ENCODE measurements at places on chromosomes 5 and 9.

GRCh38 chr9:104826911-104827310, 63.0 kb downstream of the NIPSNAP3B start:
- DNase-seq = no peak

DNA sequence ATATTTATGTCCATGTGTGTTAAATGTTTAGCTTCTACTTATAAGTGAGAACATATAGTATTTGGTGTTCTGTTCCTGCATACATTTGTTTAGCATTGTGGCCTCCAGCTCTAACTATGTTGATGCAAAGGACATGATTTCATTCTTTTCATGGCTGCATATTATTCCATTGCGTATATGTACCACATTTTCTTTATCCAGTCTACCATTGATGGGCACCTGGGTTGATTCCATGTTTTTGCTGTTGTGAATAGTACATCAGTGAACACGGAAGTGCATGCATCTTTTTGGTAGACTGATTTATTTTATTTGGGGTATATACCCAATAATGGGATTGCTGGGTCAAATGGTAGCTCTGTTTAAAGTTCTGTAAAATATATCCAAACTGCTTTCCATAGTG, 359.0 kb downstream of the SLCO4C1 start:
- no peak for DNase-seq

DNA sequence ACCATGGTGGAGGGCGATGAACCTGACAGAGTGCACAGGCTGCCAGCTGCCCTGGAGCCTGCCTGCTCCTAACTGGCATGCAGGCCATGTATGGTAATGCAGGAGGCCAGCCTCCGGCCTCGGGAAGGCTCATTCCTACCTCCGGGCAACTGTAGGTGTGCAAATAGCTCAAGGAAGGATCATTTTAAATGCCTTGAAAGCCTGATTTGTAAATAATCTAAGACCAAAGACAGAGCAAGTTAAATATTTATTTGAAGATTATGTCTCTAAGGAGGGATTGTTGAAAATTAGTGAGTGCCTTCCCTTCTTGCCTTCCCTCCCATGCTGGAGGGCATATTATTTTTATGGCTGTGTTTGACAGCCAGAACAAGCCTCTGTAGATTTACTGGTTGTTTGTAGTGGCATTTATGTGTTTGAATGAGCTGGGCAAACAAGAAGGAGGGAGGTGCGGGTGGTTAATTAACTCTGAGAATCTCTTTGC, 285.7 kb upstream of the TUT7 start:
- no peak for DNase-seq

DNA sequence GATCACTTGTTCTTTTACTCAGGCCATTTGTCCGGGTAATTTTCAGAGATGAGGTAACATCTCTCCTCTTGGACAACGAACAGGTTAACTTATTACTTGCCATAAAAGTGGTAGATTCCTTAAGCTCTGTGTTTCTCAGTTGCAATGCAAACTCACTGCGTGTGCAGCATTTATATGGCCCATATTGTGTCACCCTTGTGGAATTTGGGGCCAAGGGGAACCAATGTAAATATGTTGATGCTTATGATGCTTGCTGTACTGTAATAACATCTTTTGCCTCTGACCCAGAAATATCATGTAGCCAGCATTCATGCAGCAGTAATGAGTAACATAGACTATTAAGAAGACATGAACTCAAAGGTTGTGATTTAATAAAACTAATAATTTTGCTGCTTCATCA, 175.8 kb downstream of the ADAMTS6 start:
- DNase-seq = no peak

DNA sequence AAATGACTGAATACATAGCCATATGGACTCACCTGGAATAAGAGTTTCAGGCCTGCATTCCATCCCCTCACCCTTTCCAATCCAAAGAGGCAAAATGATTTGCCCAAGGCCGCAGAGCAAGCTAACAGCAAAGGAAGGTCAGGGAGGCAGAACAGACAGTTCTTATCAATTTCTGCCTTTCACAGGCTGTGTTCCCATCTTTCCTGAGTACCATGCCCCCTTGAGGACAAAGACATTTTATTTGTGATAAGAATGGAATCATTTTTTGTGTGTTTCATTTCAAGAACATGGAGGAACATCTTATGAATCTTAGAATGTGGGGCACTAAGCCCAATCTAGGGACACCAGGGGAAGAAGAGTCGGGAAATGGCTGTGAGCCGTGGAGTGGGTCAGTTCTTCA, 13.9 kb downstream of the LHFPL2 start:
- no peak for DNase-seq

GRCh38 chr5:174919351-174919750, 195.0 kb downstream of the MSX2 start:
- DNase-seq = no peak

DNA sequence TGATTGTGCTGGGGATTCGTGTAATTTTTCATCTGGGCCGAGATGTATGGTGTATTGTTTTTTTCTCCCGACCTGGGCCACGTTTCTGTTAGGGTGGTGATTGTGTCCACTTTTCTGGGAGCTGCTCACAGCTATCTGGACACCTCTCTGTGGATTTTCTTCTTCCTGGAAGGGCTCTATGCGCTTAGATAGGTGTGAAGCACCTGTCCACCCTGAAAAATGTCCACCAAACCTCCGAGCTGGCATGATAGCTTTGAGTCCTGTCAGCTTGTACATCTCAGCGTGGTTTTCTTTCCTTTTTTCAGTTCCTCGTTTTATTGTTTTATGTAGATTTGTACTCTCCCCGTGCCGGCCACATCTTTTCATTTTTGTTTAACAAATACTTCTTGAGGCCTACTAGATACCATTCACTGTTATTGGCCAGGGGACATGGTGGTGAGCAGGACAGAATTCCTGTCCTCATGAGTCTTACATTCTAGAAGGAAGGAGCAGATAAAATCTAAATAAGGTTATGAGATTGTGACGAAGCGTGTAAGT, 1.1 kb downstream of the UGCG start:
- DNase-seq = no peak
